ENCODE measurements at places on chromosomes 13 and 19.
A peak's percentile ranks its signal among the peaks of the same experiment; 100 is the strongest.

DNA sequence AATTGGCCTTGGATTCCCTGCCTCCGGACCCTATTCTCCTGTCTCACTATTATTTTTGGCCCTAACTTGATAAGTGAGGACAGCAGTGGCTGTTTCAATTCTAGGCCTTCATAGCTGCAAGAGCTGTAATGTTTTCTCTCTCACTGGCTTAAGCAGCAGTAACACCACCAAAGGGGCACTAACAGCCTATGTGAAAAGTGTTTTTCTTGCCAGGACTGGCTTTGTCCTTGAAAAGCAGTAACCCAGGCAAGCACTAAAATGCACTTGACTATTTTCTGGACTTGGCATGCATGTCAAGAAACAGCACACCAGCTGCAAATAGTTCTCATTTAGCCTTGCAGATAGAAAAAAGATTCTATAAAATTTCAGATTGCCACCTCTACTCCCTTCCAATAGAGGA, 9.3 kb upstream of the FBXL3 start:
- no peak for DNase-seq

- DNase-seq, result no peak
These were observed 73.9 kb upstream of the GPR183 start for GRCh38 chr13:99380921-99381645.

DNA sequence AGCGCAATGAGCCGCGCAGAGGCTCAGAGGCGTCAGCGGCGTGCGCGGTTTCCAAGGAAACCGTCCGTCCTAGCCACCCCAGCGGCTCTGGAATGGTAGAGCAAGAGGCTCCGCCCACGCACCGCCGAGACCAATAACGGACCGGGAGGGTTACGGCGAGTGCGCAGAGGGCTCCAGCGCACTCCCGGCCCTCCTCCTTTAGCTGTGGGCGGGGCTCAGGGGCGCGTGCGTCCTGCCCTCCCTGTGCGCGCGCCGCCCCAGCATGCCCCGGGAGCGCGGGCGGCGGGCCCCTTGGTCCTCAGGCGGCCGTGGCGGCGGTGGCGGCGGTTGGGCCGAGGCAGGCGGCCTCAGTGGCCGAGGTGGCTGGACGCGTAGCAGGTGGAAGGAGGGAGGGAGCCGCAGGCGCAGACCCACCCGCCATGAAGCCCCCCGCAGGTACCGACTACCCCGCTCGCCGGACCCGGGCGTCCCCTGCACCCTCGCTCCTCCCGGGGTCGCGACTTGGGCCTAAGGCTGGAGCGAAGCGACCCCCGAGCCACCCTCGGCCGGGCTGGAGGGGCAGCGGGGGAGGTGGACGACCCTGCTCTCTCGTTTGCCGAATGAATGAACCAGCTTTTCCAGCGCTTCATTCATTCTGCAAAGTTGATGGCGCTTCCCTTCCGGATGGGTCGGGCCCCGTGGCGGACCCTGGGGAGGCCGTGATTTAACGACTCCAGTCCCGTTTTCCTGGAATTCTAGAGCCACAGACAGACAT, at the start of gene THOP1:
Gene THOP1, plus strand, starts transcription at position 260 of the 754 bp plus-strand sequence. Its CDS starts 160 bp downstream, at position 420.
- peak; percentile 99 for DNase-seq

GRCh38 chr13:31310356-31310755, 110.6 kb downstream of the B3GLCT start:
- no peak for DNase-seq

DNA sequence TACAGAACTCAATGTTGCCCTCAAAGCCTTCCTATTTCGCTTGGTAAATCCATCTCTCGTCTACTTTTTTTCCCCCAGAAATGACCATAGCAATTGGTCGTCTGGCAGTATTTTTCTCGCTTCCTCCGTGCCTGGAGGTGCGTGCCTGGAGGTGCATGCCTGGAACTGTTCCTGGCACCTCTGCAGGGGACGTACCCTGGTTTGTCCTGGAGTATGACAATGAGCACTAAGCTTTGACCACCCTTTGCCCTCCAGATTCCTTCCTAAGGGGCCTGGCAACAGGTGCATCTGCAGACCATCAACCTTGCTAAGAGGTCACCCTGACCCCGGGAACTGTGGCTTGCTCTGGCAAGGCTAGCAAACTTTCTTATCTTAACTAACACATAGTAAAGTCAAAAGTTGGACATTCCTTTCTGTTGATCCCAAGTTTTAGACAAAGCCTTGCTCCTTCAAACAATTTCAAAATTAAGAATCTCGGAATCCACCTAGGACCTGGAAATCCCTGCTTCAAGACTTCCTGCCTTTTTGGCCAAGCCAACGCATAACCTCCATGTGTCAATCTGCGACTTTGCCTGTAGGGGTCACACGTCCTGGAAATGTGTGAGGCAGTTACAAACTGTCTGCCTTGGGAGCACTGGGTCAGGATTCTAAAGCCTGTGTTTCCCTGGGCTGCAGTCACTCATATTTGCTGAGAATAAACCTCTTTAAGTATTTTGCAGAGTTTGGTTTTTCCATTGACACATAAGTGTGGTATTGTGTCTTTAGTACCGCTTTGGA, 28.8 kb upstream of the TUBGCP3 start:
- peak; percentile 62 for DNase-seq

GRCh38 chr19:34960103-34960805, 3.8 kb downstream of the ZNF792 start:
- DNase-seq, result no peak

GRCh38 chr19:8192221-8192820, 16.8 kb upstream of the CERS4 start:
- no peak for DNase-seq

GRCh38 chr19:926323-926588, 421 bp downstream of the ARID3A start:
- no peak for DNase-seq

- no peak for DNase-seq
These were observed 540 bp upstream of the USE1 start for GRCh38 chr19:17214508-17215126.

GRCh38 chr13:35468195-35468594, 8.3 kb downstream of the MAB21L1 start:
- DNase-seq, result no peak

GRCh38 chr13:24313439-24313838, 4.1 kb downstream of the C1QTNF9 start:
- DNase-seq, result peak; percentile 44

DNA sequence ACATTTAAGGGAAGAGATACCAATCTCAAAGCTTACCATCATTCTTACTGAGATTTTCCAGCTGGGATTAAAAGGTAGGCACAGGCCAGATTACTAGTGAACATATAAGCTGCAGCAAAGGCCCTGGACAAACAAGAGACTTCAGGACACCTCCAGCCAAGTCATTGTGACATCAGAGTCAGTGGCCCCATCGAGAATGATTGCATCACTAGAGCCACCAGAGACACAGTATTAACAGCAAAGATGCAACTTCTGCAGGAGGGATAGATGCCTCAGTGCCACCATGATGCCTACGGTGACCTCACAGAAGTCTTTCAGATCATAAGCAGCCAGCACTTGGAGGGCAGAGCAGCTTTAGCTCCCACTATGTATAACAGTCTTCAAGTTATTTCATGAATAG, 8.6 kb downstream of the RUBCNL start:
- no peak for DNase-seq

DNA sequence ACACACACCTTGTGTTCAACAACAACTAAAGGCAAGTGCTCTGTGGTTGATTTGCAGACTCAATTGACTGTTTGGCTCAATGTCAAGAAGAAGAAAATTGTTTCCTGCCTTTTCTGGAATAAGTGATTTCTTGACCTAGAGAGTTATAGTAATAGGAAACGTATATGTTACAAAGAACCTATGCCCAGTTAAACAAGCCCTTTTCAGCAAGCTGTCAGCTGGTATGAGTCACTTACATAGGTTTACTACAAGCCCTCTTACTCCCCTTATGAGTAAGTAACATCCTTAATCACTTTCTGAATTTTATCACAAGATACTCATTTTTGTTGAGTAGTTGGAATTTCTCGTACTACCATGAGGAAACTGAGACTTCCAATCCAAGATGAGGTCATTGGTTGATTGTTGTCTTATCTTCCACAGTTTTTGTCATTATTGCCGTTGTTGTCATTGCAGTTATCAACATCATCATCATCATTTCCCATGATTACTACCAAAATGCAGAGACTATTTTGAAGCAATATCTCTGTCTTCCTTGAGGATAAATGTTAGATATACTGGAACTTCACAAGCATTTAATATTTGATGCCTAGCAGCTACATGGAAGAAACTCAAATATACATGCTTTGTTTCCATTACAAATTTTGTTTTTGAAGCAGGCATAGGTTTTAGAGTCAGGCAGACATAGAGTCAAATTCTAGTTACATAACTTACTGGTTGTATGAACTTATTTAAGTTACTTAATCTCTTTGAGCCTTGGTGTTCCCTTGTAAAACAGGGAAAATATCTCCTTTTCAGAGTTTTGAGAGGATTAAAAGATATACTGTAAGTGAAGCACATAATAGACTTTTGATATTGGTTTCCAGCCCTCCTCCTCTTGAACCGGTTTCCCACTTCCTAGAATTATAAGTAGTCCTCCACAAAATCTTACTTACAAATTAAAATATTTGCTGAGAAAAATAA, 106.0 kb downstream of the RAP2A start:
- peak; percentile 70 for DNase-seq

DNA sequence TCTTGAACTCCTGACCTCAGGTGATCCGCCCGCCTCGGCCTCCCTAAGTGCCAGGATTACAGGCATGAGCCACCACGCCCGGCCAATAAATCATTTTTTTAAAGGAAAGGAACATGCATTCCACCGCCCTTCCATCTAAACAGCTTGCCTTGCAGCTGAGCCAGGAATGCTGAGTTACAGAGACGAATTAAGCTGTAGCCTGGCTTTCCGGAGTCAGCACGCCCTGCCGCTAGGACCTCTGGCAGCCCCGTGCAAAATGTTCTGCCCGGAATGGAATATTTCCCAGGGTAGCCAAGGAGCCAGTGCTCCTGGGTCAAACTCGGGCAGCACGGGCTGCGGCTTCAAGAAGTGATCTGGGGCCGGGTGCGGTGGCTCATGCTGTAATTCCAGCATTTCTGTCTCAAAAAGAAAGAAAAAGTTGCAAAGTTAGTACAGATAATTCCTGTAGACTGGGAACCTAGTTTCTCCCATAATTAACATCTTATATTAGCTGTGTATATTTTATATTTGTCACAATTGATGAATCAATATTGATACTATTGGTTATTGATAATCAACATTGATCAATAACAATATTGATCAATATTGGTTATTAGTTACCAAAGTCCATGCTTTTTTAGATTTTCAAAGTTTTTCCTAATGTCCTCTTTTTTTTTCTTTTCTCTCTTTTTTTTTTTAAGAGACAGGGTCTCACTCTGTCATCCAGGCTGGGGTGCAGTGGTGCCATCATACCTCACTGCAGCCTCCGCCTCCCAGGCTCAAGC, 19.2 kb downstream of the ATCAY start:
- no peak for DNase-seq

- no peak for DNase-seq
These were observed 103.6 kb upstream of the MYCBP2 start for GRCh38 chr13:77430377-77430951.

DNA sequence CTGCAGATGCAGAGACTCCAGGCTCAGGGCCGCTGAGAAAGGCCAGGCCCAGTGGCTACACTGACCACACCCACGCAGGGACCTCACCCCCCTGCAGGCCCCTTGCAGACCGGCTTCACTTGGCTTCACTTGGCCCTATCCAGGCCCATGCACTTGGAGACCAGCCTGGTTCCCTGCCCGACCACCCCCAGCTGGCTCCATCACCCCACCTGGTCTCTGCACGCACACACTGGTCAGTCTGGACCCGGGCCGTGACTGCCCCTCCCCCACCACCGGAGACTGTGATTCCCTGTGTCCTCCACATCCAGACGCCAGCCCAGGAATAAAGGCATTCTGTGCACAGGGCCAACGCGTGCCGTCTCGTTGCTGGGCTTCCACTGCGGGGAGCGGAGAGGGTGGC, 4.9 kb upstream of the EBI3 start:
- DNase-seq, result no peak

DNA sequence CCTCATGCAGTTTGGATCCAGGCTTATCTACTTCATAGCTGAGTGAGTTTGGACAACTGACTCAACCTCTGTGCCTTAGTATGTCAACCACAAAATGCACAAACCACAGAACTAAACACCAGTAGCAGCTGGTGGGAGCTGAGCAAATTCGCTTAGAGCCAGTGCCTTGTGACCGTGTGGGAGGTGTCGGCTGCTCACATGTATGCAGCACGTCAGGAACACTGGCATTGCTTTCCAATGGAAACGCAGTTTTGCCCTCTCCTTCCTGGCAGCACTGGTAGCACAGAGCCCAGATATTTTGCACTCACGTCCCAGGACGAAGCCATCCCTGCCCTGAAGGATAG, 8.3 kb upstream of the NTN5 start:
- no peak for DNase-seq

- peak; percentile 1 for DNase-seq
These were observed 194.6 kb upstream of the DACH1 start for GRCh38 chr13:72061613-72062012.

DNA sequence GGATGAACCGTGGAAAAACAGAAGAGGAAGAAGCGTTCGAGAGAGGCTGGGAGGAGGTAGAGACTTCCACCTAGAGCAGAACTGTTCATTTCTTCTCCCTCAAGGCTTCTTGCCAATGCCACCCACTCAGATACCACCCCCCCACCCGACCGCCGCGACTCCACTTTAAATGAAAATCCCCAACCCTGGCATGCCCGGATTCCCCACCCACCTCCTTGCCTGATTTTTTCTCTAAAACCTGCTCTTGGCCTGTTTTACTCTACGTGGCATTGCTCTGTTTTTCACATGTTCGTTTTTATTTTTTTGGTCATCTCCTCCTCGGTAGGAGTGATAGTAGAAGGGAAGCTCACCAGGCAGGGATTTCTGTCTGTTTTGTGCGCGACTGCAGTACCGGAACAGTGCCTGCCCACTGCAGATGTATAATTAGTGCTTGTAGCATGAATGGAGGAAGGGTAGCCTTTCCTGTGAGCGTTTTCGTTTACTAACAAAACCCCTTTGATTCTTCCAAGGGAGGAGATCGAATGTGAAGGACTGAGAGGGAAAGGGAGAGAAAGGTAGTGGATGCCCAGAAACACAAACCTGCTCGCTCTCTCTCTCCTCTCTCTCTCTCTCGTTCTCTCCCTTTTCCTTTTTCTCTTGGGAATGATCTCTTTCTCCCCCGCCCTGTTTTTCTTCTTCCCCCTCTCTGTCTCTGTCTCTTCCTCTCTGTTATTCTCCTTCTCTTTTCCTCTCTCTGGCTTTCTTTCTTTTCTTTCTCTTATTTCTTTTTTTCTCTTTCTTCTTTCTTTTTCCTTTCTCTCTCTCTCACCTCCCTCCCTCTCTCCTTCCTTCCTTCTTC, 2.2 kb downstream of the CD70 start:
- no peak for DNase-seq

GRCh38 chr13:89279374-89279773, 1608.2 kb downstream of the SLITRK5 start:
- DNase-seq, result no peak

All from kidney capillary endothelial cell (primary cell).